ENCODE measurements at places on chromosomes 3 and 15.

- no peaks in the 10 kb centered on the region for H3K27me3 ChIP-seq
- peaks cover 38% of the 10 kb centered on the region for H3K36me3 ChIP-seq
- H3K27ac ChIP-seq: peak within 1 kb of the TSS; percentile 84
Observed at GRCh38 chr3:112333002-112333380, at the start of gene CD200. TSS of gene CD200 (plus strand) at chr3:112333156. CDS start at chr3:112333213, 57 bp downstream.

DNA sequence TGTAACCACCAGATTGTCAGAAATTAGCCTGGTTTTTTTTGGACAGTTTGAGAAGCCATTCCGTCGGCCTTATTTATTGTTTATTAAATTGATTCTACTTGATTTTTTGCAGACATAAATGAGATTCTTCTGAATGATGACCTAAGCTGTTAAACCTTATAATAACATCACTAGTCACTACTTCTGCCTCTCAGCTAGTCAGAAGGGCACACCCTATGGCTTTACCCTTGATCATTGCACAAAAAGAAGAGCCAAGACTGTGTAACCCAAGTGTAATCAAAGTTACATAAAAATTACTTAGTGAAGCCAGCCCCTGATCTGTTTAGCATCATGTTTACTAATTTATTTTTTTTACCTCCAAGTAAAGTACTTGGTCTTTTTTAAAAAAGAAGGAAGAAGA, 64.3 kb downstream of the CHL1 start:
- no peak overlapping the region for H3K27ac ChIP-seq
- H3K4me1 ChIP-seq: no peaks in the 10 kb centered on the region

- H3K27me3 ChIP-seq: no peaks in the 10 kb centered on the region
- H3K27ac ChIP-seq: no peak overlapping the region
- no peak overlapping the region for H3K4me3 ChIP-seq
- DNase-seq: no peak
- peaks cover 7% of the 10 kb centered on the region for H3K4me1 ChIP-seq
Observed at GRCh38 chr15:25391971-25392721, 46.7 kb downstream of the UBE3A start.

DNA sequence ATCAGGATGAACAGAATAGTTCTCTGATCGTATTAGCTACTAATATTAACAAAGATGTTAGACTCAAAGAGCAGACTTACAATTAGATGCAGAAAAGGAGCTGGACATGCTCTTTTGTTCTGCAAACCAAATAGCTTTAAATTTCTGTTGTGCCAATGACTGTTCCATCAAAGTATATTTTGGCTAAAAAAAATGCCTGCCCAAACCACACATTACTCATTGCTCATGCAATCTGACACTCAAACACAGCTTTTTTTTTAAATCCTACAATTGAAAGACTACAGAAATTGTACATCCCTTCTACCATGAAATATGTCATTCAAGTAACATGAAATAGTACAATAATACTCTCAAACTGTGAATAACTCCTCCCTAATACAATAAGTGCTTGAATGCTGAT, 48.6 kb downstream of the SHOX2 start:
- no peaks in the 10 kb centered on the region for H3K4me1 ChIP-seq
- no peaks in the 10 kb centered on the region for H3K36me3 ChIP-seq
- no peak for DNase-seq
- H3K27ac ChIP-seq: no peak overlapping the region
- H3K27me3 ChIP-seq: no peaks in the 10 kb centered on the region
- H3K4me3 ChIP-seq: no peak overlapping the region

DNA sequence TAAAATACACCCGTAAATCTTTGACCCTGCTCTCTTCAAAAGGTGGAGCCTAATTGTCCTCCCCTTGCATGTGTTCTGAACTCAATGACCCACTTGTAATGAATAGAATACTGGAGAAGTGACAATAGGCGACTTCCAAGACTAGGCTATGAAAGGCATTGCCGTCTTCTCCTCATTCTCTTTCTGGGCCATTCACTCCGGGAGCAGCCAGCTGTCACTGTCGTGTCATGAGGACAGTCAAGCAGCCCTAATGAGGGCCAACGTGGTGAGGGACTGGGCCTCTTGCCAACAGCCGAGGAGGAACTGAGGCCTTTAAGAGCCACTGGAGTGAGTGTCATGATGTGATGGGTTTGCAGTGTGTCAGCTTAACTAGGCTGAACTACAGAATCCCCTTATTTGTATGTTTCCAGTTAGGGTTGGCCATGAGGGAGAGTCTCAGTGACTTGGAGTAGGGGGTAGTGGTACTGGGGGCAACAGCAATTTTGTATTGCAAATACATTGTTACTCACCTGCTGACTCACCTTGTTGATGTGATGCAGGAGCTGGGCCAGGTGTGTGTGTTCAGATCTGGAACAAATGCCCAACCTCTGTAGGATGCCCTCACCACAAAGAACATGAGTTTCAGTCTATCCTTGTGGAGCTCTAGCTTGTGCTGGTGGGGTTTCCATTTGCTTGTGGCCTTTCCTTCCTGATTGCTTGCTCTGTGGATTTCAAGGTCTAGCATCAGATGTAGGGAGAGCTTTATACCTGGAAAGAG, 188.5 kb upstream of the PROK2 start:
- H3K4me1 ChIP-seq: peaks cover 13% of the 10 kb centered on the region
- DNase-seq: no peak
- no peaks in the 10 kb centered on the region for H3K27me3 ChIP-seq
- no peak overlapping the region for H3K4me3 ChIP-seq

- DNase-seq: no peak
- no peaks in the 10 kb centered on the region for H3K27me3 ChIP-seq
- H3K36me3 ChIP-seq: peaks cover 10% of the 10 kb centered on the region
- H3K27ac ChIP-seq: no peak overlapping the region
- H3K4me3 ChIP-seq: no peak overlapping the region
Observed at GRCh38 chr3:105976196-105976595, 107.4 kb upstream of the CBLB start.

- no peaks in the 10 kb centered on the region for H3K36me3 ChIP-seq
- H3K27ac ChIP-seq: no peak overlapping the region
- H3K4me3 ChIP-seq: no peak overlapping the region
- DNase-seq: no peak
- peaks cover 2% of the 10 kb centered on the region for H3K4me1 ChIP-seq
- H3K27me3 ChIP-seq: peaks cover 2% of the 10 kb centered on the region
Observed at GRCh38 chr3:137061186-137061585, 103.4 kb downstream of the IL20RB start.

DNA sequence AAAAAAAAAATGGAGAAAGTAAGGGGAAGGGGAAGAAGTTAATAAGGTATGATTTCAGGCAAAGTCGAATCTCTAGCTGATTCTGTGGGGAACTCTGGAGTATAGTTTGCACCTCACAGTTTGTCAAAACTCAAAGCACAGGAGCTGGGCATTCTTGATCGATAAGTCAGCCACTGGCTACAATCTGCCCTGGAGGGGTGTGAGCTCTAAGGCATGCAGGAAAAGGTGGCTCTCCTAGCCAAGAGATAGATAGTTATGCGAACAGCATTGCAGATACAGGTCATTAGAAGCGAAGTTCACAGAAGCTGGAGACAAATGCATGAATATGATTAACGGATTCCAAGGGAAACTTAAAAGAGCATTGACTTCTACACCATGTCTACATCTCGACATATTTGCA, 952.6 kb downstream of the AGBL1 start:
- no peaks in the 10 kb centered on the region for H3K36me3 ChIP-seq
- no peak for DNase-seq
- H3K4me1 ChIP-seq: no peaks in the 10 kb centered on the region
- H3K27ac ChIP-seq: no peak overlapping the region
- no peaks in the 10 kb centered on the region for H3K27me3 ChIP-seq

- peaks cover 3% of the 10 kb centered on the region for H3K27me3 ChIP-seq
- H3K27ac ChIP-seq: no peak overlapping the region
- H3K4me1 ChIP-seq: no peaks in the 10 kb centered on the region
- H3K36me3 ChIP-seq: no peaks in the 10 kb centered on the region
- DNase-seq: no peak
Observed at GRCh38 chr15:56383010-56383409, 17.8 kb downstream of the TEX9 start.

GRCh38 chr15:62607643-62608042, 434.9 kb upstream of the TPM1 start:
- no peaks in the 10 kb centered on the region for H3K4me1 ChIP-seq
- H3K27ac ChIP-seq: no peak overlapping the region
- no peaks in the 10 kb centered on the region for H3K36me3 ChIP-seq
- H3K27me3 ChIP-seq: peaks cover 7% of the 10 kb centered on the region
- no peak overlapping the region for H3K4me3 ChIP-seq
- DNase-seq: no peak

GRCh38 chr3:108388136-108389132, 92.1 kb downstream of the HHLA2 start:
- H3K27ac ChIP-seq: peak overlapping the region; percentile 80
- H3K4me1 ChIP-seq: peaks cover 18% of the 10 kb centered on the region
- H3K36me3 ChIP-seq: no peaks in the 10 kb centered on the region
- H3K27me3 ChIP-seq: peaks cover 11% of the 10 kb centered on the region

- peaks cover 5% of the 10 kb centered on the region for H3K36me3 ChIP-seq
- peak; percentile 83 for DNase-seq
- no peaks in the 10 kb centered on the region for H3K27me3 ChIP-seq
- H3K4me3 ChIP-seq: no peak overlapping the region
- H3K27ac ChIP-seq: no peak overlapping the region
Observed at GRCh38 chr15:85618956-85619491, 175.7 kb downstream of the KLHL25 start.

GRCh38 chr3:78642226-78643035, 1125.4 kb downstream of the ROBO1 start:
- no peak overlapping the region for H3K4me3 ChIP-seq
- H3K36me3 ChIP-seq: no peaks in the 10 kb centered on the region
- DNase-seq: no peak
- no peaks in the 10 kb centered on the region for H3K4me1 ChIP-seq

DNA sequence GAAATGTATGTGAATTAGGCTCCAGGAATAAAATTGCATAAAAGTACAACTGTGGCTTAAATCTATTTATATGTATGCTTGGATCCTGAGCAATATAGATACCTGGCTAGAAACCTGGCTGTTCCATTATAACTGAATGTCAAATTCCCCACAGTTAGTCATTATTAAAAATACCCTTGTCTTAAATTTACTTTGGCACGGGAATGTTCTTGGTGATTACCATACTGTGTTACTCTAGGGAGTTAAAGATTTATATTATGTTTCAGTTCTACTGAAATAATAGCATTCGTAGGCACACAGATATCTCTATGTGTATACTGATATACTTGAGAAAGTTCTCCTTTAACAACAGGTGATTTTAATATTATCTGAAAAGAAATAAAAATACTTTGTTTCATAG, 394.1 kb downstream of the PTPRG start:
- no peak overlapping the region for H3K4me3 ChIP-seq
- no peaks in the 10 kb centered on the region for H3K27me3 ChIP-seq
- no peaks in the 10 kb centered on the region for H3K36me3 ChIP-seq
- DNase-seq: no peak
- H3K27ac ChIP-seq: no peak overlapping the region

DNA sequence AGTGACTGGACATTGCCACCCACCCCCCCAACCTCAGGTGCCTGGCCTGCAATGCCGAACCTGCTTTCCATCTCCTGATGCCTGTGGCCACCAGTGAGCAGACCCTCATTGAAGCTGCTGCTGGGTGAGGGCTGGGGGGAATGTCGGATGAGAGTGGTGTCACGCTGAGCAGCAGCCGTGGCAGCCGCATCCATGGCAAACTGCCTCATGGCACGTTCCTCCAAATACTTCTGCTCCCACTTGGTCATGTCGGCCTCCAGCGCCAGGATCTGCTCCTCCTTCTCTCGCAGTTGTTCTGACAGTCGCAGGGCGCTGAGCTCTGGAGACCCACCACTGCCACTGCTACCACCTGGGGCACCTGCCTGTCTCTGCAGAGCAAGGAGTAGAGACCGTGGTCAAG, 14.2 kb downstream of the AMOTL2 start:
- H3K4me3 ChIP-seq: no peak overlapping the region
- H3K27ac ChIP-seq: no peak overlapping the region
- peaks cover 13% of the 10 kb centered on the region for H3K4me1 ChIP-seq
- peaks cover 21% of the 10 kb centered on the region for H3K27me3 ChIP-seq
- no peaks in the 10 kb centered on the region for H3K36me3 ChIP-seq

GRCh38 chr3:46025139-46025538, 2.1 kb downstream of the XCR1 start:
- no peak overlapping the region for H3K27ac ChIP-seq
- H3K4me3 ChIP-seq: no peak overlapping the region
- peaks cover 10% of the 10 kb centered on the region for H3K4me1 ChIP-seq
- peaks cover 8% of the 10 kb centered on the region for H3K36me3 ChIP-seq
- DNase-seq: no peak

GRCh38 chr15:91263632-91264531, 163.8 kb downstream of the SV2B start:
- no peaks in the 10 kb centered on the region for H3K4me1 ChIP-seq
- H3K4me3 ChIP-seq: no peak overlapping the region
- H3K36me3 ChIP-seq: no peaks in the 10 kb centered on the region
- no peak overlapping the region for H3K27ac ChIP-seq
- H3K27me3 ChIP-seq: peaks cover 22% of the 10 kb centered on the region
- DNase-seq: no peak

GRCh38 chr3:13378155-13378554, 42.0 kb downstream of the NUP210 start:
- H3K27me3 ChIP-seq: no peaks in the 10 kb centered on the region
- H3K4me3 ChIP-seq: no peak overlapping the region
- DNase-seq: no peak
- H3K4me1 ChIP-seq: peaks cover 7% of the 10 kb centered on the region
- peaks cover 51% of the 10 kb centered on the region for H3K36me3 ChIP-seq
- H3K27ac ChIP-seq: peak overlapping the region; percentile 10

GRCh38 chr3:3356846-3357245, 177.4 kb upstream of the CRBN start:
- no peaks in the 10 kb centered on the region for H3K36me3 ChIP-seq
- H3K4me3 ChIP-seq: no peak overlapping the region
- no peaks in the 10 kb centered on the region for H3K4me1 ChIP-seq

GRCh38 chr3:74546426-74546825, 68.0 kb downstream of the CNTN3 start:
- H3K36me3 ChIP-seq: no peaks in the 10 kb centered on the region
- no peak overlapping the region for H3K4me3 ChIP-seq
- H3K27ac ChIP-seq: no peak overlapping the region
- H3K27me3 ChIP-seq: no peaks in the 10 kb centered on the region

DNA sequence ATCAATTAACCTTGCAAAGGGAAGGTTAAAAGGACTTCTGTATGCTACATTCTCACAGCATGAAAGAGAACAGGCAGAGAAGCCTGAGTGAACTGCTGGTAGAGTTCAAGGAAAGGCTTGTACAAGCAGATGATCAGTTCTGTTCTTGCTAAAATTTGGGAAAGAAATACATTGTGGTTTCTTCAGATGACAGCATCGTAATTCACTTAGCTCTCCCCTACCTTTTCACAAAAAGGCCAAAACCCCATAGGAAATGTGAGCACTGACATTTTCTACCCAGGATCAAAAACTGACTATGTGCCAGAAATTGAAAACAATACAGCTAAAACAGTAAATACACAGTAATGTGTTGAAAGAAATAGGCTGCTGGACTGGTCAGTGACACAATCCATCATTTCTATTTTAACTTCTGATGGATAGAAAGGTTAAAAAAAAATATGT, 216.4 kb downstream of the DPH6 start:
- DNase-seq: no peak
- no peak overlapping the region for H3K4me3 ChIP-seq
- H3K27ac ChIP-seq: no peak overlapping the region
- no peaks in the 10 kb centered on the region for H3K36me3 ChIP-seq

GRCh38 chr3:18919158-18919557, 229.2 kb upstream of the KCNH8 start:
- H3K36me3 ChIP-seq: no peaks in the 10 kb centered on the region
- DNase-seq: no peak
- no peaks in the 10 kb centered on the region for H3K4me1 ChIP-seq
- H3K4me3 ChIP-seq: no peak overlapping the region
- H3K27me3 ChIP-seq: peaks cover 2% of the 10 kb centered on the region

GRCh38 chr15:42218953-42219592, 11.0 kb upstream of the VPS39 start:
- H3K4me1 ChIP-seq: peaks cover 7% of the 10 kb centered on the region
- H3K36me3 ChIP-seq: peaks cover 45% of the 10 kb centered on the region

- no peak for DNase-seq
- H3K27me3 ChIP-seq: peaks cover 6% of the 10 kb centered on the region
- no peak overlapping the region for H3K27ac ChIP-seq
- H3K36me3 ChIP-seq: no peaks in the 10 kb centered on the region
Observed at GRCh38 chr3:111081008-111081545, 9.5 kb downstream of the NECTIN3 start.

All from activated CD4-positive, alpha-beta T cell treated with anti-CD3 and anti-CD28 coated beads, Interleukin-2, amount 10 ng/mL, durations not matched to agents 24 days and 14 days (primary cell).